ENCODE measurements at places on chromosomes 16 and 17. TPM values are rescaled to one million over a fixed set of nuclear protein-coding genes. Genes with fewer than 3 reads are reported as not detected.
A peak's percentile ranks its signal among the peaks of the same experiment; 100 is the strongest.

NPTX1 gene
- 22.7 TPM for total RNA-seq

RHOT1 gene
- total RNA-seq, result 23.3 TPM

TMEM106A gene
- 10.7 TPM for total RNA-seq

SPECC1 gene
- total RNA-seq, result 6.1 TPM

MT1H gene
- not detected for total RNA-seq

- no peak for DNase-seq
- no peak overlapping the region for H3K27ac ChIP-seq
- peaks cover 5% of the 10 kb centered on the region for H3K27me3 ChIP-seq
- no peaks in the 10 kb centered on the region for H3K4me1 ChIP-seq
Measured at GRCh38 chr16:14344292-14344691, 273.2 kb downstream of the MRTFB start.

- DNase-seq, result no peak
- peaks cover 25% of the 10 kb centered on the region for H3K36me3 ChIP-seq
- H3K27me3 ChIP-seq, result no peaks in the 10 kb centered on the region
- H3K4me1 ChIP-seq, result no peaks in the 10 kb centered on the region
- H3K4me3 ChIP-seq, result no peak overlapping the region
Measured at GRCh38 chr16:28586466-28586865, 10.4 kb downstream of the SULT1A2 start.

DNA sequence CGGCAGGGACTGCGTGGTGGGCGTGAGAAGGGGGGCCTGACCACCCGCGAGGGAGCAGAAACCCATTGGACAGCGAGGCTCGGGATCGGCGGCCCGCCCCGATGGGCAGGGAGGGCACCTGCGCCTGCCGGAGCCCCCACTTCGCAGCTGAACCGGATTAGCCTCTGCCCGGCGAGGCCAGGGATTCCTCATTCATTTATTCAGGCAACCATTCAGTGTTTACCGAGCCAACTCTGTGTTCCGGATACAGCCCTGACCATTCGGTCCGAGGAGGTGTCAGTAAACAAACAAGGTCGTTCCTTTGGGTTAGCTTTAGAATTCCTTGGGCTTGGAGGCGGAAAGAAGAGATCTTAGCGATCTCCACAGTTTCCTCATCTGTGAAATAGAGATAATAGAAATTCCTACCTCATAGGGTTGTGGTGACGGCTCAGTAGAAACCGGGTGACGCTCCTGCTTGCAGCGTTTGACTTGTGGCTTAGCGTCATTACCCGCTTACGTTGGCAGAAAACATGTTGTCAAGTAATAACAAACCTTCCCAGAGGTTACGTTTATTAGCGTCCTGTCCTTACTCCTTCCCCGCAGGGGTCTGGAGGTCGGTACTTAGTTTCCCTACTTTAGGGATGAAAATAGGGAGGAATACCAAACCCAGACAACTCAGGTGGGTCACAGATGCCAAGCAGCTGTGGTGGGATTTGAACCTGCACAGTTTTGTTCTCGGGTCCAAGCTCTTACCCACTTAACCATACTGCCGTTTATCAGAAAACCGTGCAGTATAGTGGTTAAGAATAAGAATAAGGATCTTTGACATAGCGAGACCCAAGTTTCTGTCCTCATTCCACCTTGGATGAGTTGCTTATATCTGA, 893 bp downstream of the POLR3E start:
- peak overlapping the region; percentile 93 for H3K4me3 ChIP-seq
- H3K27me3 ChIP-seq, result no peaks in the 10 kb centered on the region
- peaks cover 35% of the 10 kb centered on the region for H3K36me3 ChIP-seq

CMTM2 gene
- total RNA-seq, result not detected

DNA sequence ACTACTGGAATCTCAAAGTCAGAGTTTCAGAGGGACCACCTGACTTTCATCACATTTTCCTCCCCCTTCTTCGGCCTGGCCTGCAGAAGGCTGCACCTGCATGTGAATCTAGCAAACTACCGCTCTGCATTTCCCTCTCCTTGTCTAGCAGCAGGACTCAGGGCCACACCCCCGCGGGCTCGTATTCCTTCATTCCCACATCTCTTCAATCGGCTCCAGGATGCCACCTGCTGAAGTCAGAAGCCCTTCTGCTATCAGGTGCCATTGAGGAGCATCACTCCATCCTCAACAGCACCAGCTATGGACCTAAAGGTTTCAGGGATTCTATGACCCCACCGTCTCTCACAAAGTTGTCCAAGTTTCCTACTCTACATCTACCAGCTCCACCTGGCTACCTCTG, 169.5 kb downstream of the VPS53 start:
- no peak for DNase-seq
- no peaks in the 10 kb centered on the region for H3K27me3 ChIP-seq
- H3K36me3 ChIP-seq, result peaks cover 19% of the 10 kb centered on the region
- no peak overlapping the region for H3K27ac ChIP-seq
- H3K4me3 ChIP-seq, result no peak overlapping the region

Measured in activated CD4-positive, alpha-beta T cell treated with anti-CD3 and anti-CD28 coated beads for 36 hours (primary cell).